ENCODE measurements at places on chromosomes 13 and 19.

- no peak for ATAC-seq
Measured at GRCh38 chr13:36875961-36876360, 44.1 kb downstream of the SMAD9 start.

DNA sequence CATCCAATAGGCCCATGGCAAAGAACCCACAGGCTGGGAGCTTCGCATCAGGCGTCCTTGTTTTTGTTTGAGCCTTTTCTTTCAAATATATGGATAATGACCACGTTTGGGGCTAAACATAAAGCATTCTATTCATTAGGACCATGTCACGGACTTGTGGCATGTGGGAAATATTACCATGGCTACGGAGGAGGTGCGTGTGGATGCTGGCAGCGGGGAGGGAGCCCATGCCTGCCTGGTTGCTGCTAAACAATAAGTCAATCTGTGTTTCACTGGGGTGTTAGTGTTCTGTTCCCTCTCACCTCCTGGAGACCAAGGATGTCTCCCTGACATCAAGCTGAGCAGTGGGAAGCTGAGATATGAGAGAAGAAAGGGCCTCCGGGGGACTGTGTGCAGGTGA is 121.1 kb downstream of the IRS2 start:
- no peak for ATAC-seq

DNA sequence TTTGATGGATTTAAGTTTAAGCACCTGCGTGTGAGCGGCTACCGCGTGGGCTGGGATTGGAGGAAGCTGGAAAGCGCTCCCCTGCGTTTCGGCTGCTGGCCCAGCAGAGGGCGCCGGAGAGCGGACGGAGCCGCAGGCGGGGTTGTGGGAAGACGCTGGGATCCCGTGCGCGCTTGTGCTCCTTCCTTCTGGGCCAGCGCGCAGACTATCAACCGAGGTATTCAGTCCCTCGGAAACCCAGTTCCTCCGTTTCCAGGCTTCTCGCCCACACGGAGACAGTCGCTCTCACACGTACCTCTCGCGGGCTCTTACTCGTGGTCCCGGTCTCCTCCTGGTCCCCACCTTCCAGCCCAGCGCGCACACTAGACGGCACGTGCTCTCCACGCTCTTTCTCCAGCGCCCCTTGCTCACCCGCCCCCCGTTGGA is 28.8 kb downstream of the EPN1 start:
- ATAC-seq = no peak

DNA sequence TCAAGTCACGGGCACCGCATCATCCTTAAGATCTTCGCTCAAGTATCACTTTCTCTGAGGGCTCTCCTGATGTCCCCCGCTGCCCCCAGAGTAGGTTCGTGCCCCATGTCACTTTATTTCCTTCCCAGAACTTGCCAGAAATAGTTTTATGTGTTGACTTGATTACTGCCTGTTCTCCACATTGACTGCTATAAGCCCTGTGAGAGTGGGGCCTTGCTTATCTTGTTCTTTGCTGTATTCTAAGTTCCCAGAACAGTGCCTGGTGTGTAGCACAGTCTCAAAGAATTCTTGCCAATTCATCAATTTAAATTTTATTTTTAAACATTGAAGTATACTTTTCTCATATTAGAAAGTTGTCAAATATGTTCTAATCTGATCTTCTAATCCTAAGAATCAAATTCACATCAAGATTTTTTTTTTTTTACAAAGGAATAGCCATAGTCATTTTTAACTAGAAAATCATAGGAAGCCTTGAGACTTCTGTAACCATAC is 32.1 kb upstream of the GPR183 start:
- no peak for ATAC-seq

- no peak for ATAC-seq
Measured at GRCh38 chr19:15248648-15249527, 16.6 kb upstream of the EPHX3 start.

DNA sequence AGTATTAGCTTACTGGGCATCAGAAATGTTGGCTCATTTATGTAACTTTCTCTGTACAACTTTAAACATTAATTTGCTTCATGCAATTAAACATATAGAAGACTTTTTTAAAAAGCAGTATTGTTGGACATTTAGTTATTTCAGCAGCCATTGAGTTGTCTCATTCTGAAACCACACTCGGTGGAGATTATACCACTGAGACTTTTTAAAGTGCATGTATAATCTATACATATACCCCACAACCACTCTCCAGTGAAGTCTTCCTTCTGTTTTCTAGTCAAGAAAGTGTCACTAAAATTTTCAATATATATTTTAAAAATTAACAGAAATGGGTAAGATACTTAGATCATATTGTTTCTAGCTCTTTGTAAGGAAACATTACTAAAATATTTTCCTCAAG is 15.5 kb downstream of the SETDB2 start:
- no peak for ATAC-seq

- ATAC-seq = peak; percentile 85
Measured at GRCh38 chr19:30153326-30154210, 211.5 kb downstream of the URI1 start.

GRCh38 chr13:50359041-50359367 is 343.8 kb downstream of the KCNRG start:
- peak; percentile 49 for ATAC-seq

- no peak for ATAC-seq
Measured at GRCh38 chr19:19652482-19653295, 9.2 kb upstream of the GMIP start.

DNA sequence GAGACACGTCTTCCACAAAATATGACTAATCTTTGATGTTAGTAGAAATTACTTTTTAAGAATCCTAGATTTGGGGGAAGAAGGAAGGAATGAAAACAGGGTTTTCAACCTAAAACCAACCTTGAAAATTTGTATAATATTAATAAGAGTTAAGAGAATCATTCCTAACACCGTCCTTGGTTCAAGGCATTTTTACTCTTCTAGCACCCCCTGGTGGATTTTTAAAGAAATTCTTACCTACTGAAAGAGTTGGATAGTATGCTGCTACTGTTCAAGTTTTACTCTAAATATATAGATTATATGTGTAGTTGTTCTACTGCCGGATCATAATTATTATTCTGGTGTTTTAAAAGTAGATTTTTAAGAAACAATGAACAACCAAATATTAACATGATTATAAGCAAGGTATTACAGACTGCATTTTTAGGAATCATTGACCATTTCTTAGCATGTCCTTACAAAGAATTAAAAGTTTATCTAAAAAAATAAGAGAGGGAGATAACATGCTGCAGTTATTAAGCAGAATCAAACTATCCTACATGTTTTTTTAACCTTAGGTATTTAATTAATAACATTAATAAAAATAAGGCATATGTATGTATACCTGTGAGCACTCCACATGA is 7.4 kb upstream of the SLITRK6 start:
- ATAC-seq = no peak

DNA sequence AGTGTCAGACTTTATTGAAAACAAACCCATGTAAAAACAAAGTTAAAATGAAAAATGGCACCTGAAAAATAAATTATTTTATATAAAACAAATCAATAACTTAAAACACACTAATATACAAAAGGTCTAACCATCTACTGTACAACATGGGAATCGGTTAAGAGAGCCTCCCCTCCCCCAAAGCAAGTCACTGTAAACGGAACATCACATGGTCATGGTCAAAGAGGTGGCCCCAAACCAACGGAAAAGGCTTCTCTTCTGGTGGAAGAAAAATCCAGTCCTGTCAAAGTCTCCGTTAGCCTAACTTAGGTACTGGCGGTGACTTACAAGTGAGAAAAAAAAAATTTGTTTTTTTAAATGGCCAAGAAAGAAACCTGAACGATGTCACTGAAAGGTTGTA is 15.7 kb upstream of the TIMM44 start:
- no peak for ATAC-seq

GRCh38 chr13:46553886-46554858 is 1.2 kb downstream of the LRCH1 start:
- peak; percentile 80 for ATAC-seq

- ATAC-seq = no peak
Measured at GRCh38 chr13:73957889-73958288, 176.3 kb downstream of the KLF12 start.

DNA sequence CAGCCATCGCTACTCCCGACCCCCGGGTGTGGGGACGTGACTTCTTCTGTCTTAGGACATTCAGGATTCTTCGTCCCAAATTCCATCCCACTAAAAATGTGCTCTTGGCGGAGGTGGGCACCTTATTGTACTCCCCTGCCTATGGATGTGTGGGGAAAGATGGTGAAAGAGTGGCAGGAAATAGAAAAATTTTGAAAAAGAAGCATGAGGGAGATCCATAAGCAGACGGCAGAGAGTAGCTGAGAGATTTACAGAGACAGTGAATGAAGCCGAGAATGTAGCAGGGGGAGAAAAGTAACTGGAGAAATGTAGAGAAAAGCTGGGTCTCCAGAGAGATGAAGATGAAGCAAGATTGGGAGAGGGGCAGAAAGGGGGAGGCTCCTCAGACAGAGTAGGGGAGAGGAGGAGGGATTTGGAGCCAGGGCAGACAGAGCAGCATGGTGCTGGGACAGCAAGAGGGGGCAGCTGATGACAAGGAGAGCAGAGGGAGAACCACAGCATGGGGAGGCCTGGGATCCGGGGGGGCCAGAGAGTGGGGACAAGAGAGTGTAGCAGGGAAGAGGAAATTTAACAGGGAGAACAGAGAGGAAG is 843 bp downstream of the ZNF610 start:
- ATAC-seq = peak; percentile 10

DNA sequence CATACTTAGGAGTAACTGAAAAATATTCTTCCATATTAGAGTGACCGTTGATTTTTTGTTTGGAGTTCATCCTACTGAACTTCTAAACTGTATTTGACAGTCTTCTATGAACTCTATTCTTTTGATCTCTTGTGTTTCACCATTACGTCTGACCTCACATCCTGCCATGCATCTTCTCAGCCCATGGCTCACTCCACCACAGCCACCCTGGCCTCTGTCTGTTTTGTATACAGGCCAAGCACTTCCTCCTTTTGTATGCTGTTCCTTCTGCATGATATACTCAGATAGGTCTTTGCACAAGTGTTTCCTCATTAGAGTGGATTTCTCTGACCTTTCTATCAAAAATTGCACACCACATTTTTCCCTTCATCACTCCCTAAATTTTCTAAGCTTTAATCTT is 119.9 kb downstream of the MAB21L1 start:
- peak; percentile 62 for ATAC-seq

- ATAC-seq = peak; percentile 39
Measured at GRCh38 chr19:7670150-7670783, 1.4 kb downstream of the RETN start.

- no peak for ATAC-seq
Measured at GRCh38 chr13:33235078-33235477, 50.5 kb downstream of the STARD13 start.

- no peak for ATAC-seq
Measured at GRCh38 chr19:17172624-17173345, 42.4 kb upstream of the USE1 start.

Data from stimulated activated memory B cell treated with anti-CD40 and anti-IgM and Interleukin-4, amounts not matched to agents 10 μg/mL and 1 μg/mL and 100 μg/mL, for 72 hours (primary cell).